ENCODE measurements at places on chromosomes 4 and X. TPM values are rescaled to one million over a fixed set of nuclear protein-coding genes. Genes with fewer than 3 reads are reported as not detected.

ENOX2 gene
- total RNA-seq: 10.7 TPM

TMEM31 gene
- not detected for total RNA-seq

CT45A3 gene
- not detected for total RNA-seq

TMPRSS11A gene
- total RNA-seq: not detected

UFSP2 gene
- total RNA-seq: 36.2 TPM

LONRF3 gene
- 38.4 TPM for total RNA-seq
